HuH-7 (cell line): ENCODE measurements at places on chromosomes 6 and 20.

GRCh38 chr6:52176550-52176949, 9.6 kb upstream of the IL17A start:
- no peak for DNase-seq

DNA sequence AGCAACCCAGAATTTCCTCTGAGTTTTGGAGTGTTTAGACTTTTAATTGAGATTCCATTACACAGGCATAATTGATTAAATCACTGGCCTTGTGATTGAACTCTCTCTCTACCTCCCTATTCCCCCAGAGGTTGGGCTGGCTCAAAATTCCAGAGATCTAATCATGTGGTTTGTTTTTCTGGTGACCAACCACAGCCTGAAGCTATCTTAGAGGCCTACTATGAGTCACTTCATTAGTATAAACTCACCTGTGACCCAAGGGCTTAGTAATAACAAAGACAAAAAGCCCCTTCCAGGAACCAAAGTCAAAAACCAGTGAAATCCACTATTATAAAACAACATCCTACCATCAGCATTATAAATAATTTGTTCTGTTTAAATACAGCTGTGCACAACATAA, 992.5 kb upstream of the CITED2 start:
- no peak for DNase-seq

DNA sequence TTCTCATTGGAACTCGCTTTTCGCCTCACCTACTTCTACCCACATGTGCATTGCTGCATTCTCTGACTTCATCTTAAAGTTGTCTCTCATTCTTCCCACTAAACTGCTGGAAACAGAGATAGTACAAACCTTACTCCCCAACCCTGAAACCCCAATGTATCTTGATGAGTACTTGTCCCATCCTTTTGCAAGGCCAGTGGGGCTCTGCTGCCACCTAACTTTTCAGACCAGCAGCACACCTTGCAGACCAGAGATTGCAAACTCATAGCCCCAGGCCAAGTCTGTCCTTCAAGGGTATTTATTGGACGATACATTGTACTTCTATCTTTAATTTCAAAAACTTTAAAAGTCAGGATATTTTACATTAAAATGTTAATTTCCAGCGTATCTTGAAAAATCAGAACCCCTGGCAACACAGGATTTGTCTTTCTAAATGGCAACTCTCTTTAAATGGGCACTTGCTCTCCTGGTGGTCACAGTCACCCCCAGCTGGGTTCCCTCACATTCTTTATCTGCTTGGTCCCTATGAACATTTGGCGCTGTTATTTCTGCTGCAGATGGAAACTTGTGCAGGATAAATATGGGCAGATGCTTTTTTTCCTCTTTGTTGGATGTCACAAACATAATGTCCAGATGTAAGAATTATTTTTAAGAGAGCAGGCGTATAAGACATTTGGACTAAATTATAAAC, 83.9 kb downstream of the SOD2 start:
- peak; percentile 70 for DNase-seq

- DNase-seq, result no peak
These were observed 13.7 kb downstream of the LAMA5 start for GRCh38 chr20:62353289-62354030.

GRCh38 chr6:155528982-155529453, 73.4 kb upstream of the NOX3 start:
- DNase-seq, result no peak

- no peak for DNase-seq
These were observed 42.9 kb upstream of the FANCE start for GRCh38 chr6:35409245-35409644.

- no peak for DNase-seq
These were observed 16.8 kb upstream of the PLCB4 start for GRCh38 chr20:9052136-9052535.

DNA sequence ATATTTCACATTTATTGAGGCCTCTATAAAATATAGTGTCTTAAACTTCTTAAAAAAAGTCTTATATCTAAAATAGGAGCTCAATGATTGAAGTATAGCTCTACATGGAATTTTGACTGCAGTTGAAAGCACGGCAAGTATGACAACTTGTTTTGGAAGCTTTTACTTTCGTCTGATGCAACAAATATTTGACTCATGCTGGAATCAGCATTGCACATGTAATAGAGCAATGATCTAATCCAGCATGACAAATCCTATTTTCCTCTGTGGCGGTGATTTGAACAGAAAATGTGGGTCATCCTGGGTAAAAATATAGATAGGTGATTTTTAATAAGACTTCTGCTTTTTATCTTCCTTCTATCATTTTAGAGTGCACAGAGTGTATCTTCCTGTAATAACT, 111.6 kb downstream of the TINAG start:
- no peak for DNase-seq
